ENCODE measurements at places on chromosomes 2 and 18. TPM values are rescaled to one million over a fixed set of nuclear protein-coding genes. Genes with fewer than 3 reads are reported as not detected.

Gene OTOS
- 0.41 TPM for total RNA-seq

Gene DNAH7
- 11.4 TPM for total RNA-seq

Gene LOXL3
- total RNA-seq = 14.3 TPM

Gene PROKR1
- 0.82 TPM for total RNA-seq

DNA sequence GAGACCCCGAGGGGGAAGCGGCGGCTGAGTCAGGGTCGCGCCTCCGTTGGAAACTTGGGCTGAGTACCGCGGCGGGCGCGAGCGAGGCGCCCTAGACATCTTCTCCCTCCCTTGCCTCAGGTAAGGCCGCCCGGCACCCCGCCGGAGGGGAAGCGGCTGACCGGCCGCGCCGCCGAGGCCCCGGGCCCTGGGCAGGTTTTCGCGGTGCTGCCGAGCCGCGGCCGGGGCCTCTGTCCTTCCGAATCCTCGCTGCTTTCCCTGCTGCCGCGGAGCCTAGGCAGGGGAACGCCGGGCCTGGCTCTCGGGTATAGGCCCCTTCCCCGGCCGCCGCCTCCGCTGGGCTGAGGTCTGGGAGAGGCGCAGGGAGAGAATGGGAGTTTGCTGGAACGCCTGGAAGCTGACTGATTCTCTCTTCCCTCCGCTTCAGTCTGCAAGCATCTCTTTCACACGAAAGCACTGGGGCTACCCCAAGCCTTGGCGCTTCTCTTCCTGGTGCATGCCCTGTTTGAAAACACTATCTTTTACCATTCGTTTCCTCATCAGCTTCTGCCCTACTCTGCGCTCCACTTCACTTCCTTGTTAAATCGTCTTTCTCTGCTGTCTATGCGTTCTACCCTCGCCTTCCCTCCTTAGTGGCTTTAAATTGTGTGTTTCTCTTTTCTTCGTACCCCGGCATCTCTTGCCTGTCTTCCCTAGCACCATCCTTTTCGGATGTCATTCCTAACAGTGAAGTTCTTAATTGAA is 652 bp downstream of the PPM1B start:
- peak; percentile 34 for DNase-seq

GRCh38 chr2:69902213-69902922 is 8.6 kb downstream of the SNRNP27 start:
- no peak for DNase-seq

- DNase-seq = no peak
Measured at GRCh38 chr2:46098621-46099062, 198.6 kb upstream of the EPAS1 start.

GRCh38 chr2:29700560-29700959 is 220.8 kb downstream of the ALK start:
- DNase-seq = no peak

DNA sequence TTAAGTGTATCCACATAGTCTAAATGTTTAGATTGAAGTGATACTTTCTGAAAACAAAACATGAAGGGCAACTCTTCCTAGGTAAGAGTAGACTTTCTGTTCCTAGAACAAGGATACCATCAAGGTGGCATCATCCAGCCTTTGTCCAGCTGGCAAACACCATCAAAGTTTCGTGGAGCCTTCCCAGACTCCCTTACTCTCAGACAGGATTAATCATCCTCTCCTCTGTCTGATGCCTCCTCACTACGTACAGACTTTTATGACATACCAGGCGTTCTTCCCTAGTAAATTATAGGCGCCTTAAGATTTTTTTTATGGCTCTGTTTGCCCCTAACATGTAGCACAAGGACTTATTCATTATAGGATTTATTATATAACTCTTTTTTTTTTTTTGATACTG is 29.4 kb upstream of the ASNSD1 start:
- no peak for DNase-seq

- no peak for DNase-seq
Measured at GRCh38 chr2:61959381-61960293, 54.2 kb downstream of the COMMD1 start.

GRCh38 chr2:11248-11941 is 34.9 kb downstream of the FAM110C start:
- no peak for DNase-seq

DNA sequence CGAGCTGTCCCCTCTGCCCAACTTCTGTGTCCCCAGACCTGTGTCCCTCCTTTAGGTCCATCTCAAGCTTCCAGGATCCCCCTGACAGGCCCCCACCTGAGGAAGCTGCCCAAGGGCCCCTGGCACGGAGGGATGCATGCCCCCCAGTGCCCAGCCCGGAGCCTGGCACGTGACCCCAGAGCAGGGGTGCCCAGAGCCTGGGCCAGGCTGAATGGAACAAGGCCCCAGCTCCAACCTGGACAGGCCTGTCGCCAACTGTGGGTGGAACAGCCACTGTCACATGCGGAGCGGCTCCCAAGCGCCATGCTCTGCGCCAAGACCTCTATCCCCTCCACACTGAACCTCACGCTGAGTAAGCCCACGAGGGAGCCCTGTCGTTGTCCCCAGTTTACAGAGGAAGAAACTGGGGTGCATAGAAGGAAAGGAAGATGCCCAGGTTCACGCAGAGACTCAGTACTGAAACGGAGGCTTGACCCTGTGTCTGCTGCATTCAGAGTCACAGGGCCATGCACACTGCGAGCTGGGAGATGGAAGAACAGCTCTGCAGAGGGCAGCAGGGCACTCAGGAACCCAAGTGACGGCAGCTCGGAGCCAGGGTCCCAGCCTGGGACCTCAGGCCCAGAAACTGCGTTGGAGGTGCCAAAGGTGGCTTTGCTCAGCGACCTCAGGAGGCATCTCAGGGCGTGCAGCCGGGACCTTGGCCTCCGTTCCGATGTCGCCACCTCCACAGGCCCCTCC is 5.5 kb upstream of the ECEL1 start:
- no peak for DNase-seq

- no peak for DNase-seq
Measured at GRCh38 chr2:121329786-121330185, 44.8 kb upstream of the TFCP2L1 start.

- no peak for DNase-seq
Measured at GRCh38 chr2:120520929-120521912, 175.3 kb downstream of the INHBB start.

- no peak for DNase-seq
Measured at GRCh38 chr18:77108001-77108692, 24.4 kb downstream of the MBP start.

DNA sequence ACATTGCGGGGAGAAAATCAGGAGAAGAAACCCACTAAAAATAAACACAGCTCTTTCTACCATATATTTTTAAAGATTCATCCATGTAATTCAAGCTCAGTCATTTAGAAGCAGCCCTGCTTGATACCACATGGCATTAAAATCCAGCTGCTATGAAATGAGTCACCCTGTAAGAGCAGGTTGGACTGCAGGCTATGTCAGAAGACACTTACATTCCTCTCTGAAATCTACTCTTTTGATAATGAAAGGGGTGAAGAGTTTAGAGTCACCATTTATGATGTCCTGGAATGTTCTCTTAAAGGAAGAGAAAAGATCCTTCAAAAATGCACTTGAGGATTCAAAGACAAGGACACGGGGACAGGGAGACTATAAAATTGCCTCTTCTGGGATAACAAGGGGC is 100.6 kb upstream of the APCDD1 start:
- DNase-seq = no peak

DNA sequence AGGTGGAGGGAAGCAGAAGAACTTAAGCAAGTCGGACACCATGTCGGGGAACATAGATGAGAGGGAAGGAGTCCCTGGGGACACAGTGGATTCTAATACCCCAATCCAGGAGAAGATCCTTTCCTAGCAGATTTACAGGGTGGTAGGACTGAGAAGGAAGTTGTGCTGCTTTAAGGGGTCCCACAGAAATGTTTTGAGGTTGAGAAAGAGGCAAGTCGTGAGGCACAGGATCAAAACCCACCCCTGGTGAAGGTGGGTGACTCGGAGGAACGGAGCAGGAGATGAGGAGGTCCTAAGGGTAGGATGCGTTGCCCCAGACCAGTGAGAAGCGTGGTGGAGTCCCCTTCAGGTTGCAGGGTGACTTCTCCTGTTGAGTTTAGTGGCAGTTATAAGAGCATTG is 32.7 kb downstream of the DCDC2C start:
- DNase-seq = no peak

GRCh38 chr2:181104512-181105115 is 124.2 kb downstream of the UBE2E3 start:
- DNase-seq = peak; percentile 1

- DNase-seq = no peak
Measured at GRCh38 chr2:136134126-136134525, 16.2 kb upstream of the CXCR4 start.

DNA sequence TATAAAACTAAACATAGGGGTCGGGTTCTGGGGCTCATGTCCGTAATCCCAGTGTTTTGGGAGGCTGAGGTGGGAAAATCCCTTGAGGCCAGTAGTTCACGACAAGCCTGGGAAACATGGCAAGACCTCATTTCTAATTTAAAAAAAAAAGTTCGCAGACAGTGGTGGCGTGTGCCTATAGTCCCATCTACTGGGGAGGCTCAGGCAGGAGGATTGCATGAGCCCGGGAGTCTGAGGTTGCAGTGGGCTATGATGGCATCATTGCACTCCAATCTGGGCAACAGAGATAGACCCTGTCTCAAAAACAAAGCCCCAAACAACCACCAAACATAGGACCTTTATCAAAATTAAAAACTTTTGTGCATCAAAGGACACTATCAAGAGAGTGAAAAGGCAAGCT is 9.8 kb upstream of the HAAO start:
- no peak for DNase-seq

DNA sequence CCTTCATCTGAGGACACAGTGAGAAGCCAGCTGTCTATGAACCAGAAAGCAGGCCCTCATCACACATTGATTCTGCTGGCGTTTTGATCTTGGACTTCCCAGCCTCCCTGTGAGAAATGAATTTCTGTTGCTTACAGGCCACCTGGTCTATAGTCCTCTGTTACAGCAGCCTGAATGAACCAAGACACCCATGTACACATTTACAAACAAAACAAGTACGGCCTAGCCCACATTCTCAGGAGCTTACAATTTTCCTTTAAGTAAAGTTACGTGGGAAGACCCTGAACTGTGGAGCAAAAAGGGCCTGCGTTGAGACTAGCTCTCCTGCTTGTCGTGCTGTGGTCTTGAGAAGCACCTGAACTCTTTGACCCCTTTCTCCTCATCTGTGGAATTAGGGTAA is 12.0 kb upstream of the SLC20A1 start:
- no peak for DNase-seq

DNA sequence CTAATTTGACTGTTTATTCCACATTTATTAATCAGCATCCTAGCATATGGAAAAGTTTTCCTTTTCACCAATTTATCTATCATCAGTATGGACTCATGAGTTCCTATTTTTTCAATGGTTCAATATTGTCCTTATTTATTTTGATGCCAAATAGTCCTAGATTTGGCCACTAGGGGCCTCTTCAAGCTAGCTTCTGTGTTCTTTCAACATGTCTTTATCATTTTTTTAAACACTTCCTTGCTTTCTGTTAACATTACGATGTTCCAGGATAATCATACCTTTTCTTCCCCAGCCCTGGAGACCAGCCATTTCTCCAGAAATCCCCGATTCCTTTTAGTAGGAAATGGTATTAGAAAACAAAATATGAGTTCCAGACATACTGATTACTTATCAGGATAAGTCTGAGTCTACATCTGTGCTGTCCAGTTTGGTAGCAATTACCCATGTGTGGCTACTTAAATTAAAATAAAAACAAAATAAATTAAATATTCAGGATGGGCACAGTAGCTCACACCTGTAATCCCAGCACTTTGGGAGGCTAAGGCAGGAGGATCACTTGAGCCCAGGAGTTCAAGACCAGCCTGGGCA is 70.6 kb downstream of the RPE start:
- no peak for DNase-seq

DNA sequence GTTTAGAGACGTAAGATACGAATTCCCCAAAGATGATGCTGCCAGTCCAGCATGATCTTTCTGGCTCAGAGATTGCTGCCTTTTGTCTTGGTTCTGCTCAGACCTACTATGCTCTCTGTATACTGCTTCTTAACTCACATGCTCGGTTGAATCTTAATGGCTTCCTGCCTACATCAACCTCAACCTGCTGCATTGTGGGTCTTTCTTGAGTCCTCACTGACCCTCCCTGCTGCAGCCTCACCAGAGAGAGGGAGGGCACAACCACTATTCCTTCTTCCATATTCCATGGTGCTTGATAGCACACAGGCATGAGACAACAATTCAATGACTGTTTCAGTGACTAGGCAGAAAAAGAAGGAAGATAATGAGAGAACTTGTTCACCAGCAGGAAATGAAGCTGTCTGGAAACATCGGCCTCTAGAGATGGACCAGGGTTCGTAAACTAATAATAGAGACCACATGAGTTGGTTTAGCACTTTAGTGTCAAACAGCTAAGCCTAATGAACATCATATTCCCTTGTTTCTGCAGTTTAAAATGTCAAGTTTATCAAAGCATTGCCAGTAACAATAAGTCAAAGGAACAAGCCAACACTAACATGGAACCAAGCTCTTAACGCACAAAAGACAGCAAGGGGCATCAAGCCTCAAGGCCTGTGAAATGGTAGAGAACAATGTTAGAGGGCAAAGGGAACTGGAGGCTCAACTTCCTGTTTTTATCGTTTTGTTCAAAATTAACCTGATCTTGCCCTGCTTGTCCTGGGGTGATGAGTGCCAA is 333.9 kb downstream of the PDE11A start:
- no peak for DNase-seq

GRCh38 chr2:27747827-27748352 is 23.6 kb upstream of the MRPL33 start:
- no peak for DNase-seq

DNA sequence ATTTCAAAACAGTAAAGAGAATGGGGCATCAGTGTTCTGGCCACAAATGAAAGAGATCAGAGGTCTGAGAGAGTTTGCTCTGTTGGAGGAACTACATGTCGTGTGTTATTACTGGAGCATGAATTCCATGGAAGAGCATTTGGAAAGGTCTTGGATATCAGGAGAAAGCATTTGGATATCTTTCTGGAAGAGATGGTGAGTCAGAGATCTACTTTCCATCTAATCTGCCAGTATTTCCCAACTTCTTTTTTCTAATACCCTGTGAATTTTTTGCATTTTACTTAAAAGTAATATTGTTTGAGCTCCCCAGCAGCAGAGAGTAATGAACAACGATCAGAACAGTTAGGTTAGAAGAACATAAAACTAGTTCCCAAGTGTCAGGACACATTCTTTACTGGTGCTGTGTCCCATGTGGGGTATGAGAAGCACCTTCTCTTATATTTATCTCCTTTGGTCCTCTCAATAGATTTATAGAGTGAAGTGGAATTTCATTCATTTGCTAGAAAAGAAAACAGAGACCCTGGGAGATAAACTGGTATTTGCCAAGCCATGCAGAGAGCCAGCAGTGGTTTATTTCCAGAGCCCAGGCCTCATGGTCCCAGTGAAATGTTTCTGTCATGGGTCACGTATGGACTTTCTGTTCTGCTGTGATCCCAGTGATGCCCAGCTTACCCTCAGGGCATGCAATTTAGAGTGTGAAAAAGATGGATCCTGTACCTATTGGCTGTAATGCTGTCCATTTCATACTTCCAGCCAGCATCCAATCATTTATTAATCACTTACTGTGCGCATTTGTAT is 130.8 kb upstream of the NT5C1B start:
- no peak for DNase-seq

Data from frontal cortex (tissue), 4 donors.